ENCODE measurements at places on chromosomes 13 and 19. TPM values are rescaled to one million over a fixed set of nuclear protein-coding genes. Genes with fewer than 3 reads are reported as not detected.

- no peak for DNase-seq
Observed at GRCh38 chr13:100208626-100209025, 119.7 kb downstream of the PCCA start.

DNA sequence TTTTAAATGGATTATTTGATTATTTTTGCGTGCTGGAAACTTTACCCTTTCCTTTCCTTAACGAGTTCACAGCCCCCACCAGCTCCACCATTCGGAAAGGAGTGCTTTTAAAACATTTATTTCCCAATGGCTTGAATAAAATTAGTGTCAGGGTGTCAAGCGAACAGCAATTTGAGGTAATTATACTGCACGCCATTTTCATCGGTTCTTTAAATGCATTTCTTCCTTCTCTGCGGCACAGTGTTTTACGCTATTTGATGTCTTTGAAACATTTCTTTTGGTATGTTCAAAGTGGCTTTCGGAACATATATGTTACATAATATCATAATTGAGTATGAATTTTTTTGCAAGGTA, 309 bp upstream of the SLITRK1 start:
- DNase-seq: no peak

GRCh38 chr19:35351411-35352176, 3.9 kb downstream of the FFAR1 start:
- peak; percentile 45 for DNase-seq

DNA sequence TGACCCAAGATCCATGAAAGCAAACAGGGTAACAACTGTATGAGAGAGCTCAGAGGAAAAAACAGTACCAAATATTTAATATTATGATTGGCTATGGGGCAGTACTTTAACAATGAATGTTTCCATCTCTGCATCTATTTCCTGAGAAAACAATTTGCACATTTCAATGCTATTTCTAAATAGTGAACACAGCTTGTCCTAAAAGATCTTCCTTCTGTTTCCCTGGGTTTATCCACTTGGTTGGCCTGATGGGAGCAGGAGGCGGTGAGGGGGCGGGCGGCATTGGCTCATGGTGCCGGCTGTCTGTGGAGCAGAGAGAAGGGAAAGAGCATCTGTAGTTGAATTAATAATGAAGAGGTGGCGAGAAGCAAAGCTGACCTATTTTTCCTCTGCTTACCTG, 291.4 kb downstream of the DCLK1 start:
- no peak for DNase-seq

- peak; percentile 90 for DNase-seq
Observed at GRCh38 chr19:32675720-32676185, at the start of gene RGS9BP. TSS of gene RGS9BP (plus strand) at chr19:32675848. CDS start at chr19:32676264, 416 bp downstream.

- no peak for DNase-seq
Observed at GRCh38 chr19:4181053-4181508, 1.3 kb downstream of the SIRT6 start.

- DNase-seq: no peak
Observed at GRCh38 chr13:97310809-97311436, 88.8 kb downstream of the MBNL2 start.

DNA sequence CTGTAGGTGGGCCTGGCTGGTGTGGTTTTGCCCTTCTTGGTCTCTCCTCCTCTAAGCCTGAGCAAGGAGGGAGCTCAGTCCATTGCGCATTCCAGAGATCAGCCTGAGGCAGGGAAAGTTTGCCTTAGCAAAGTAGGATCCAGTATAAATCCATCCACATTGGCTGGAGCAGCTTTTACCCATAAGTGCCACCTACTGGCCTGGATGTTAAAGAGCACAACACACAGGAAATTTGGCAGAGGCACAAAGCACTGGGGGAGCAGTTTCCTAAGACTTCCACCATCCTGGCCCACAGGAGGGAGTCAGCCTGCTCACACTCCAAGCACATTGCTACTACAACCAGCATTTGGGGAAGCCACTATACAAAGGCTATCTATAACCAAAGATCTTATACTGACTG, 1124.2 kb downstream of the SLITRK1 start:
- DNase-seq: no peak

- peak; percentile 56 for DNase-seq
Observed at GRCh38 chr19:1168572-1169410, 5.3 kb downstream of the SBNO2 start.

DNA sequence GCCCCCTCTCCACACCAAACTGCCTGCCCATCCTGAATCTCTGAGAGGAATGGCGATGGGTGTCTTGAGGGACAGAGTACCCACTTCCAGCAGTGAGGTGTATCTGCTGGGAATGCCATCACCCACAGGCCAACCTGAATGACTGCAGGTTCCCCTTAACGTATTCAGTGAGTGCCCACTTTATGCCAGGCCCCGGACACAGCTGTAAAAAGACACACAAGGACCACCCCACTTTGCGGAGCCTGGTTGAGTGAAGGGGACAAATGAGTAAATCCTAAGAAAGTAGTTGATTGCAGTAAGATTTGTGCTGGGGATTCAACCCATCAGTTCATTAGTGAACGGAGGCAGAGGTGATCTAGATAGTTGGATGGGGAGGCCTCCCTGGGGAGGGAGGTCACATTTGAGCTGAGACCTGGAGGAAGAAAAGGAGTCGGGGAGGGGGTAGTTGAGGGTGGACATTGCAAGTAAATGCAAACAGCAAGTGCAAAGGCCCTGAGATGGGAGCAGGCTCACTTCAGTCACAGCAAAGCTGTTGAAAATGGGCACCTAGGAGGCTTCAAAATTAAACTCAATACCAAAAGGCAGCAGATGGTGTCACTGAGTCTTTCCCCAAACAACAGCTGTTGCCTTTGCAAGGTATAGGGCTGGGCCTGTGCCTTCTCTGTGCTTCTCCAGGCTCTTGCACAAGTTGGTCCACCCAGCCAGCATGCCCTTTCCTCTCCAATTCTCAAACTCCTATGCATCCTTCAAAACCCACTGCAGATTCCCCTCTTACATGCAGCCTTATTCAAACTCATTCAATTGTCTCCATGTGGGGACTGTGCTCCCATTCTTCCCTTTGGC, 4.3 kb downstream of the GDF15 start:
- no peak for DNase-seq

GRCh38 chr19:17002455-17002854, 24.2 kb downstream of the CPAMD8 start:
- no peak for DNase-seq

DNA sequence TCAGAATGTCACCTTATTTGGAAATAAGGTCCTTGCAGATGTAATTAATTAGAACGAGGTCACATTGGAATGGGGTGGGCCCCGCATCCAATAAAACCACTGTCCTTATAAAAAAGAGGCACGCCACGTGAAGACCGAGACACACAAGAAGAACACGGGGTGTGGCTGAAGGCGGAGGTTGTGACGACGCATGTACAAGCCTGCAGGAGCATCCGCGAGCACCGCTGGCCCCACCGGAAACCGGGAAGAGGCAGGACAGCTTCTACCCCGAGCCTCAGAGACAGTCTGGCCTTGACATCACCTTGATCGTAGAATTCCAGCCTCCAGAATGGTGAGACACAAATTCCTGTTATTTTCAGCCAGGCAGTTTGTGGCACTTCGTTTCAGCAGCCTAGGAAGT, 177.9 kb downstream of the COL4A1 start:
- DNase-seq: no peak

- DNase-seq: peak; percentile 67
Observed at GRCh38 chr13:42041684-42042035, 6.8 kb upstream of the DGKH start.

GRCh38 chr13:23966691-23967615, 69.7 kb upstream of the C1QTNF9B start:
- DNase-seq: no peak

DNA sequence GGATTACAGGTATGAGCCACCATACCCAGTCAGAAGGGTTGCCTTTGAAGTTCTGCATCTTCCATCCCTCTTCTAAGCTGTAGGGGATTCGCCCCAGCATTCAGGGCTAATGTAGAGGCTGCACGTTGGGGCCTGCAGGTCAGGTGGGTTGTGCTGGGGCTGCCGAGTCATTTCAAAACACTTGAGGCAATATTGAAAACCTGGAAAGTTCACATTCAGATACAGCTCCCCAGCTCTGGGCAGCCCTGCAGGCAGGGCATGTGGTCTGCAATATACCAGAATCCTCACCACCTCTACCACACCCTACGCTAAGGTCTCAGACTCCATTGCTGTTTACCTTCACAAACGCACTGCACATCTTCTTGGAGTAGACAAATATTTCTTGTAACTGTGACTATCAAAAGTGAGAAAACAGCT, 24.6 kb downstream of the CCNE1 start:
- DNase-seq: no peak

DNA sequence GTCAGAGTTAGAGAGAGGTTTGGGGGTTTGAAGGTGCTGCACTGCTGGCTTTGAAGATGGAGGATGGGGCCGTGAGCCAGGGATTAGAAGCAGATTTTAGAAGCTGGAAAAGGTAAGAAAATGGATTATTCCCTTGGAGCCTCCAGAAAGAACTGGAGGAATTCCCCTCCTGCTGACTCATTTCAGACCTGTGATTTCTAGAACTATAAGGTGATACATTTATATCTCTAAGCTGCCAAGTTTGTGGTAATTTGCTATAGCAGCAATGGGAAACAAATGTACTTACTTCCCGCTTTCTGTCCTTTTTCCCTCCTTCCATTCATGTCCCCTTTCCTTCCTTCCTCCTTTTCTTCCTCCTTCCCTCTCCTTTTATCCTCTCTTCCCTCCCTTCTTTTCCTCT, 78.5 kb upstream of the PCDH8 start:
- no peak for DNase-seq

DNA sequence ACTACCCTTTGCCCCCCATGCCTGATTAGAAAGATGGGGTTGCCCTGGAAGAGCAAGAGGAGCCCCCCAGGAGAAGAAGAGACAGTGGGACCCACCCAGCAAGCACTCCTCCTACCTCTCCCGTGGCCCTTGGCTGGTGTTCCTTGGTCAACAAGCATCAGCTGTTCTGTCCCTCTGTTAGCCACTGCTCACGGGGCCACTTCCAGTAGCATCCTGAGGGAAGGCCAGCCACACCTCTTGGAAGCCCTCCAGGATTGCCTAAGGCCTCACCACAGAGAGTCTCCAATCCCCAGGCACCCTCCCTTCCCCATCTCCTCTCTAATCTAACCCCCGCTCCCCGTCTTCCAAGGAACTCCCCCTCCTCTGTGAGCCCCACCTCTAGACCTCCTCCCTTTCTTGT, 15.1 kb upstream of the DPP9 start:
- DNase-seq: no peak

DNA sequence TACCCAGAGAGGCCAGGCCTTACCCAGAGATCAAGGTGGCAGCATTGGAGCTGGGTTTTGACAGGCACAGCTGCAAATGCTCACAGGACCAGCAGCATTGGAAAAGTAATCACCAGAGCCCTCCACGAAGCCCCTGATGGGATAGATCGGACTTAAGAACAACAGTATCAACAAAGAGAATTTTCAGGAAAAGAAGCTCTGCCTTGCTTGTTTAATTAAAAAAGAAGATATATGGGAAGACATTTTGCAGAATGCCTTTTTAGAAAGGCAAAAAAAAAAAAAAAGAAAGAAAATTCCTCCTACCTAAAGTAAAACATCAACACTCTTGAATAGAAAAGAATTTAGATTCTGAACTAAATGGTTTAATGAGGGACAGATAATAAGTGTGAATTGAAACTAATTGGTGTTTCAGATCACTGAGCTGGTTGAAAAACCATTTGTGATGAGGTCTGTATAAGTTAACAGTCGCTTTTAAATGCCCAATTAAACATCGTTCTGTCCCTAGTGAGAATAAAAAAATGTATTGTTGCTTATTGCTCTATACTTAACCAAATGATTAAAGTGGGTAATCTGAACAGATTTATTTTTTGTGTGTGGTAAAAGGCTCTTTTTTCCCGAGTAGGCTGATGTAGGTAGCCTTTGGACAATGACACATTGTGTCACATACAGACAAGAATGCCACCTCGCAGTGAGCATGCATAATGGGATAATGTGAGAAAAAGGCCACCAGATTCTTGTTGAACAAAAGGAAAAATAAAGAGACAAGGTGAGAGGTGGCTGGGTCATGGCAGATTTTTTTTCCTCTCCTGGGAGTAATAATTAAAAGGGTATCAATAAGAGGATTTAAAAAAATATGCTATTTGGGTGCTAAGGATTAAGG, 93.0 kb upstream of the ARGLU1 start:
- no peak for DNase-seq

ZNF221 gene
- total RNA-seq: 6.2 TPM

RHPN2 gene
- 7.7 TPM for total RNA-seq

HIPK4 gene
- 0.21 TPM for total RNA-seq

TMEM255B gene
- total RNA-seq: 21.5 TPM

CD22 gene
- 19.1 TPM for total RNA-seq

SELENOV gene
- not detected for total RNA-seq

ZNF225 gene
- 6.8 TPM for total RNA-seq

SHISA7 gene
- total RNA-seq: not detected

NFIX gene
- 146 TPM for total RNA-seq

Measured in lower lobe of right lung (tissue), 2 donors.